ENCODE measurements at places on chromosomes 6 and 20.
A peak's percentile ranks its signal among the peaks of the same experiment; 100 is the strongest.

DNA sequence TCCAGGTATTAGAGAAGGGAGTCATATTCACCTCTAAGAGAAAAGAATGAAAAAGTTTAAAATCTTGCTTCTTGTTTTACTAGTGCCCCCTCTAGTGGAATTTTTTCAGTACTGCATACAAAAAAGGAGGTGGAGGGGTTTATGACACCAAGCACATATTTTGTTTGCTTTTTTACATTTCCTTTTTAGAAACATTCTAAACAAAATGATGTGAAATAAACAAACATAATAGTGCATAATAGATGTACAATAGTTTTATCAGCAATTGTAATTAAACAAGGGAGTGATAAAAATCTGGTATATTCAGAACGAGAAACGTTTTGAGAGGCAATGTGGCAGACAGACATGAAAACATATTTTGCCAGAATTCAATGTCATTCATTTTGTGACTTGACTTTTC lies 111.0 kb upstream of the TFAP2D start:
- no peak for DNase-seq

DNA sequence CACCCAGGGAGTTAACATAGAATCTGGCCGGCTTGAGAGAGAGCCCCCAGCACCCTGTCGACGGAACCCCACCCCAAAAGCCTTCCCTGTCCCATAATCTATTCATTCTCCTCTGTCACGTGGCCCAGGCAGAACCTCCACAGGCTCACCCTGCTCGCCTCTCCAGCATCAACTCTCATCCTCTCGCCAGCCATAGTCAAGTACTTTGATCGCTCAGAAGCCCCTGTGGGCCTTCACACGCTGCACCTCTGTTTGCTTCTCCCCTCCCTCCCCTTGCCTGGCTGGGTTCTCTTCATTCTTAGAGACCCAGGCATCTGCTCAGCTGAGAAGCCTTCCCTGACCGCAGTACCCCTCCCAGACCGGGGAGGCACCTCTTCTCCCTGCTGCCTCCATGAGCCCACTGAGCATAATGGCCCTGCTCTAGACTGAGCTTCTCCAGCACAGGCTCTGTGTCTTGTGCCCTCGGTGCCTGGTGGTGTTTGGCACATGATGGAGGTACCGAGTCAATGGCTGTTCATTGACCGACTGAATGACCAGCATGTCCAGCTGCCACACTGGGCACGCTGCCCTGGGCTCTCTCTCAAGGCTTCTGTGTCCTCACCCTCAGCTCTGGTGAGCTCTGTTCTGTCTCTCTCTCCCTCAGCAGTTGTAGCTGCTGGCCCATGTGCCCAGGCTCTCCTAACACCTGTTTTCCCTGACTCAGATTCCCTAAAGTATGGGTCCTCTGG lies 33.7 kb downstream of the PKIG start:
- no peak for DNase-seq

GRCh38 chr6:99736302-99736701 lies 129.7 kb downstream of the PRDM13 start:
- no peak for DNase-seq

DNA sequence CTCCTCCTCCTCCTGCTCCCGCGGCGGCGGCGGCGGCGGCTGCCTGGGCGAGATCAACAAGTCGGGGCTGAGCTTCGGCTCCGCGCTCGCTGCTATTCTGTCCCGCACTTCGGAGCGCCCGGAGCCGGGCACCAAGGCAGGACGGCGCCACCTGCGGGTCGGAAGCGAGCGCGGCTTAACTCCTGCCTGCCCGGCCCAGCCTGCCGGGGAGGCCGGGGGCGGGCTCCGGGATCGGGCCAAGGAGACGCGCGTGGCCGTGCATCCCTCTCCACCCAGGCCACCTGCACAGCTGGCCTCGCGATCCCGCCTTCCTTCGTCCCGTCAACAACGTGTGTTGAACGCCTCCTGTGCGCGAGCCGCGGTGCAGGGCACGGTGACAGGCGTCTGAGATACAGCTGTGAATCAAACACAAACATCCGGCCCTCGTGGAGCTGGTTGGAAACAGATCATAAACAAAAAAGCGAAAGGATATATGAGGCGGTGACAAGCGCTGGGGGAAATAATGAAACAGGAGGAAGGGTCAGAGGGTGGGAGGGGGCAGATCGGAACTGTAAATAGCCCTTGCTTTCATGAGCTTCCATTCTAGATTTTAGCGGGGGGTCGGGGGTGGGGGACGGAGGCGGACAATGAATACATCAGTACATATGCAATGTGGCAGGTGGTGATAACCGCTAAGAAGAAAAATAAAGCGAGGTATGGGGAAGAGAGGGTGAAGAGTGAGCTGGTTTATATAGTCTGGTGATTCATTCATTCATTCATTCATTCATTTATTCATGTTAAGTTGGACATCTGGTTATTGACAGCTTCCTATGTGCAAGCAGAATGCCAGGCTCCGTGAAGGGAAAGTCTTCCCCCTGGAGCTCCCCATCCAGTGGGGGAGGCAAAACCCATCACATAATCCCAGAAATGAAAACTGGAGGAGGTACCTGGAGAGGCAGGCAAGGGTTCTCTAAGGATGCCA lies 2.0 kb upstream of the KCNB1 start:
- peak; percentile 82 for DNase-seq

GRCh38 chr6:137706083-137706750 lies 160.8 kb upstream of the TNFAIP3 start:
- no peak for DNase-seq

DNA sequence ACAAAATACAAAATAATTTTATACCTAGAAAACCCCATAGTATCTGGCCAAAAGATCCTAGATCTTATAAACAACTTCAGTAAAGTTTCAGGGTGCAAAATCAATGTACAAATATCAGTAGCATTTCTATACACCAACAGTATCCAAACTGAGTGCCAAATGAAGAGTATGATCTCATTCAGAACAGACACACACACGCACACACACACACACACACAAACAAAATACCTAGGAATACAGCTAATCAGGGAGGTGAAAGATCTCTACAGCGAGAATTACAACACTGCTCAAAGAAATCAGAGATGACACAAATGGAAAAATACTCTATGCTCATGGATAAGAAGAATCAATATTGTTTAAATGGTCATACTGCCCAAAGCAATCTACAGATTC lies 49.2 kb downstream of the TOMM6 start:
- no peak for DNase-seq

- no peak for DNase-seq
These were observed 140.4 kb downstream of the JARID2 start for GRCh38 chr6:15386110-15386755.

DNA sequence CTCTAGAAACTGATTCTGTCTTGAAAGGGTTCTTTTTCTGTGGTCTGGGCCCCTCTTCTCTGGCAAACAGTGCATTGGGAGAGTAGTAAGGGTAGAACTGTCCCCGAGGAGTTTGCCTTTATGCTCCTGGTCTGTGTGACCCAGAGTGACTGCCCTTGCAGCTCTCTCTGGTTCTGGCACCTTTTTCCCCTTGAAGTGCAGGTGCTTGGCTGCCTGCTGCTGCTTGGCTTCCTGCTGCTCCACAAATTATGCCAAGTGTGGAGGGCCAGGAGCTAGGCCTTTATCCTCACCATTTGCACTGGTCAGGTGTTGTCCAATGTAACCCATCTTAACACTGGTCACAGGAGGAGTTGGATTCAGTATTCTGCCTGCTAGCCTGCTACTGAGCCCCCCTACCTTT lies 11.2 kb downstream of the KIZ start:
- DNase-seq, result no peak

- DNase-seq, result no peak
These were observed 26.7 kb downstream of the FOXO3 start for GRCh38 chr6:108587258-108588059.

DNA sequence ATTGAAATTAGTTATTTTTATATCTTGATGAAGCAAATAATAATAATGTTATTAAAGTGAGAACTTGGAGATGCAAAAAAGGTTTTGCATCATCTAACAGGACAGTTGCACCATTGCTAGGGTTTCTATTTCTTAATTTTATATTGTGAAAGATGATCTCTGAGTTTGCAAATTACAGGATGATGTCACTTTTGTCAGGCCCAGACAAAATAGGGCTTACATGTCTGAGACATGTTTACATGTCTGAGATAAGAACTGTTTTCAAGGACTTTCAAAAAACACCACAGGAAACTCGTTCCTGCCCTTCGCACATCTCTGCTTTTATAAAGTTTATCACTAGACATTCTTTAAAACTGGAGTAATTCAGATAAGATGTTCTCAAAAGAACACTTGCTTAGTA lies 1075.8 kb upstream of the MANEA start:
- no peak for DNase-seq

Data from ovary (tissue), 10 donors.